ENCODE measurements at places on chromosomes 2 and 18. TPM values are rescaled to one million over a fixed set of nuclear protein-coding genes. Genes with fewer than 3 reads are reported as not detected.

The ATOH8 gene
- total RNA-seq: 10.9 TPM

The TNP1 gene
- not detected for total RNA-seq

The ERBB4 gene
- total RNA-seq: 2.9 TPM

The AQP12B gene
- not detected for total RNA-seq

The CAMKMT gene
- 5.4 TPM for total RNA-seq

The GPR75 gene
- 3.7 TPM for total RNA-seq

The PLGLB2 gene
- 0.41 TPM for total RNA-seq

The GRB14 gene
- 179 TPM for total RNA-seq

The ITGB1BP1 gene
- total RNA-seq: 58.2 TPM

The CBLN2 gene
- not detected for total RNA-seq

The ANKAR gene
- 5.9 TPM for total RNA-seq
